ENCODE measurements at places on chromosomes 7 and 10.

- DNase-seq = no peak
These were observed 1.0 kb upstream of the NOLC1 start for GRCh38 chr10:102150970-102151773.

DNA sequence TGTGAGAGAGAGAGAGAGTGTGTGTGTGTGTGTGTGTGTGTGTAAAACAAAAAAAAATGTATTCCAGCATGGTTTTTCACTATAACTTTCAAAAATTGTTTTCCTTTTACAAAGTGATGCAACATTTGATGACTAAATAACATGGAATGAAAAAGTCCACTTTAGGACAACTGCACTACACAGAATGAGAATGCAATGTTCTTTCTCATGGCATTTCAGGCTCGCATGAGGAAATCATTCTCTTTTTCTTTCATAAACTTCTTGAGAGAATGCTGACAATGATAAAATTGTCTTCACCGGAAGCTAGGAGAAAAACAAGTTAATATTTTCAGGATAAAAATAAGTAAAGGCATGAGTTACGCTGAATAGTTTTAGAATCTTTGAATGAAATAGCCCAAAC is 53.7 kb downstream of the SLC16A12 start:
- no peak for DNase-seq

DNA sequence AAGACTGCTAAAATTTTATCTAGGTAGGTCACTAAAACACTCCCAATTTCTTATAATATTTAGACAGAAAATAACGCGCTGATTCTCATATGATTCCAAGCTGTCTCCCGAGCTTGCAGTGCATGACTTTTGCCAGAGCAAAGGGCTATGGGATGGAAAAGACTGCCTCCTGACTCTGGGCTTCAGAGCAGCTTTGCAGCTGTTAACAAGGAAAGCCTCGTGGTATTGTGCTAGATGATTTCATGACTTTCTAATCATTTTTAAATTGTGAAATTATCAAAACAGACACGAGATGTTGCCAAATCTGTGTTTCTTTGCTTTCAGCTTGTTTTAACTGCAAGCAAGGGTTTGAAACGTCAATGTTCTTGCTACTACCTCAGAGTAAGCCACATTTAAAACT is 238.3 kb downstream of the AGMO start:
- DNase-seq = no peak

GRCh38 chr10:83459124-83459523 is 680.2 kb upstream of the GHITM start:
- DNase-seq = no peak

GRCh38 chr7:106552645-106553445 is 108.1 kb downstream of the CCDC71L start:
- DNase-seq = no peak

- DNase-seq = no peak
These were observed 449.1 kb upstream of the ANKRD30A start for GRCh38 chr10:36676321-36676720.

DNA sequence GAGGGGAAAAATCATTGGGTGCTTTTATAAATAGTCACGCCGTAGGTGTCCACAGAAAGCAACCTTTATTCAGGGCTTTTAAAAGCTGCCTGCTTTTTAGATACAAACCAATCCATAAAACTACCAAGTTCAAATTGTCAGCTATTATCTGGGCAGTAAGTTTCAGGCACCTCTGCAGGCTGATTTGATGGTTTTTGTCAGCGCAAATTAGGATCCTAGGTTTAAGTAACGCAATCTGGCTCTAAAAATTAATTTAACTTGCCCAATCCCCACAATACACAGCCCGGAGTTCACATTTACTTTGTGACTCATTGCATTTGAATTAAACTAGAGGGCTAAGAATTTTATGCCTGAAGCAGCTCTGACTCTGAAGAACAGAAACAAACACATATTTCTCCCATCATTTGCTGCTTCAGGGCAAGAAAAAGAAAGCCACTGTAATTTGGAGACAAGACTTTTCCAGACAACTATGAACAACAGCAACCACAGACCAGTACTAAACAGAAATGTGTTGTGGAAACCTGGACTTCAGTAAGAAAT is 43.3 kb downstream of the NRP1 start:
- no peak for DNase-seq
